Caco-2 (cell line): ENCODE measurements at places on chromosomes 12 and 14. TPM values are rescaled to one million over a fixed set of nuclear protein-coding genes. Genes with fewer than 3 reads are reported as not detected.

GRCh38 chr14:70027785-70028428 lies 148.7 kb downstream of the SMOC1 start:
- DNase-seq: peak; percentile 76

DNA sequence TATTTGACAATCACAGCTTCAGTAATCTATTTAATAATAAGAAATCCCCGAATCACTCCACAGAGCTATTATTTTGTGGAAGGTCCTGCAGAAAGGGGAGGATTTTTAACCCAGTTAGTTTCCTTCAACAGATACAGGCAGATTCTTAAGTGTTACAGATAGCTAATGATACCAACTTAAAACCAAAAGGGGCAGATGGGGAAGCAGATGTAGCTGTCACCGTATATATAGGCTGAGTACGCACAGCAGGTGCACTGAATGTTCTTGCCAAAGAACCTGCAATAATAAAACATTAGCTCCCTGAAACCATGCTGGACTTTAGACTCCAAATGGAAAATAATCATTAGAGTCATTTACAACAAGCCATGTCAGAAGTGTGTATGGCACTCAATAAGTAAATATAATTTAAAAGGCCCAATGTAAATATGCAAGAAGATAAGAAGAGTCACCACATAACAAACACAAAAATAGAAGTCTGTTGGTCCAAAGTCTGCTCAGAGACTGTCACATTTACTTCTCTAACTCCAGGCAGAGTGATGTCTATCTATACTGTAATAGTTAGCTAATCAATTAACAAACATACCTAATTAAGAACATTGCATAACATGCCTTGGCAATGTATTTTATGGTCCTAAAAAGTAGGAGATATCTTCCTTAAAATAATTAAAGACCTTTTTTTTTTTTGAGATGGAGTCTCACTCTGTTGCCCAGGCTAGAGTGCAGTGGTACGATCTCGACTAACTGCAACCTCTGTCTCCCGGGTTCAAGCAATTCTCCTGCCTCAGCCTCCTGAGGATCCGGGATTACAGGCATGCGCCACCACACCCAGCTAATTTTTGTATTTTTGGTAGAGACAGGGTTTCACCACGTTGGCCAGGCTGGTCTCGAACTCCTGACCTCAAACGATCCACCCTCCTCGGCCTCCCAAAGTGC lies 78.8 kb downstream of the SEC23A start:
- no peak for DNase-seq

The PTHLH gene
- not detected in 2 replicates for total RNA-seq

The TMEM179 gene
- total RNA-seq: not detected in 2 replicates
